ENCODE measurements at places on chromosomes 4 and X.
A peak's percentile ranks its signal among the peaks of the same experiment; 100 is the strongest.

DNA sequence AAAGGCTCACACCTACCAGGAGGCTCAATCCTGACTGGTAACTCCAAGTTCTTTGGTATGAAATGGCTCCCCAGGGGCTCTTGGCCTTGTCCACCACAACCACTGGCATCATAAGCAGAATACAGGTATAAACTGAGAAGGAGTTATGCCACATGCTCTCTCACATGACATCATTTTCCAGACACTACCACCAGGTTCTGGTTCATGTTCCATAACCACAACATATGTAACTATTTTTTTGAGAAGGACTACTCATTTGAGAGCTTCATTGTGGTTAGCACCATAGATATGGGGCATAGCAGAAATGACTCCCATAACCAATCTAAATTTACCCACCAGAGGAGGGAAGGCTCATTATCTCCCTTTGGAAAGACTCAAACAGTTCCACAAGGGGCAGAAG is 19.6 kb downstream of the PRDM5 start:
- DNase-seq = no peak

- no peak for DNase-seq
Measured at GRCh38 chrX:38142610-38143009, 78.1 kb downstream of the SRPX start.

GRCh38 chr4:958696-959337 is 14.6 kb downstream of the DGKQ start:
- DNase-seq = no peak

DNA sequence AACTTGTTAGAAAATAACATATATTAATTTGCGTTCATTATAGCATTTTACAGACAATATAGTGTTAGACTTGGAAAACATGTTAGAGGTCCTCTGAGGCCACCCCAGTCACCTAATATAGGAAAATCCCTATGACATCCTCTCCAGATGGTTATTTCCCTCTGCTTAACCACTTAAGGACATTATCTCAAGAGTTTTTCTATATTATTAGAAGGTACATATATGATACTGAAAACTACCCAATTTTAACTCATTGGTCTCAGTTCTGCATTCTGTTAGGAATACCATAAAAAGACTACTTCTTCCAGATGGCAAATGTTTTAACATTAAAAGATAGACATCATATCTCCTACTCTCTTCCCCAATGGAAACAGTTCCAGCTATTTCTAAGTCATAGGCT is 21.4 kb downstream of the PTPN13 start:
- no peak for DNase-seq

GRCh38 chr4:103996064-103996463 is 276.3 kb upstream of the TACR3 start:
- no peak for DNase-seq

GRCh38 chr4:15182600-15183220 is 180.4 kb downstream of the CPEB2 start:
- DNase-seq = no peak

GRCh38 chrX:71367396-71367795 is 1.2 kb downstream of the TAF1 start:
- DNase-seq = peak; percentile 0

DNA sequence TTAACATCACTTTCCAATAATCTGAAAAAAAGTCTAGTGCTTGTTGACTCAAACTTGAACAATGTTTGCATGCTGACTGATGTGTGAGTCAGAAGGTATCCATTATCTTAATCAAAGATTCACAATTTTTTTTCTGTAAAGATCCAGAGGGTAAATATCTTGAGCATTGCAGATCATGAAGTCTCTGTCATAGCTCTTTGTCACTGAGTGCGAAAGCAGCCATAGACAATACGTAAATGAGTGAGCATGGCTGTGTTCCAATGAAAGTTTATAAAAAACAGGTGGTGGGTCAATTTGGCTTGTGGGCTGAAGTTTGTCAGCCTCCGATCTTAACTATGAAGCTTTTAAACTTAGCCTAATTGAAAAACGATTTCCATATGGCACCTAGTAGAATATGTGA is 37.7 kb downstream of the NHS start:
- DNase-seq = no peak

- DNase-seq = no peak
Measured at GRCh38 chrX:136936183-136936549, 55.6 kb upstream of the RBMX start.

- DNase-seq = no peak
Measured at GRCh38 chr4:187192266-187192665, 468.6 kb upstream of the FAT1 start.

GRCh38 chr4:108184453-108185049 is 15.8 kb upstream of the LEF1 start:
- DNase-seq = no peak

DNA sequence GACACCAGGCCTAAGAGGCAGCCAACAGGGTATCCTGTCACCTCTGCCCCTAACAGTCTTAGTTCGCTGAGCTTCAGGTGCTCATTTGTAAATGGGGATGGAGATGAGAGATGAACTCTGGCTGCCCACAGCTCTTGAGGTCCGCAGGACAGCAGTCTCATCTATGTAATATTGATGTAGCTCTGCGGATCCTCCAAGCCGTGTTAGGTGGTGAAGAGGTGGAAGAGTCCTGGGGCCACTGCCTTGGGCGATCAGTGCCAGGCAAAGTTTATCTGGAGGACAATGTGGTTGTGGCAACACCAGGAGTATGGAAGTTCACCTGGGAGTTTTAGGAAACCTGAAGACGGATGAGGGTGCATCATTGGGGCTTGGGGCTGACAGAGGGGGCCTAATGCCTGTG is 13.4 kb downstream of the TRO start:
- DNase-seq = no peak

GRCh38 chr4:675036-675882 is 917 bp downstream of the MYL5 start:
- no peak for DNase-seq

- DNase-seq = no peak
Measured at GRCh38 chr4:81459228-81459627, 12.5 kb downstream of the RASGEF1B start.

DNA sequence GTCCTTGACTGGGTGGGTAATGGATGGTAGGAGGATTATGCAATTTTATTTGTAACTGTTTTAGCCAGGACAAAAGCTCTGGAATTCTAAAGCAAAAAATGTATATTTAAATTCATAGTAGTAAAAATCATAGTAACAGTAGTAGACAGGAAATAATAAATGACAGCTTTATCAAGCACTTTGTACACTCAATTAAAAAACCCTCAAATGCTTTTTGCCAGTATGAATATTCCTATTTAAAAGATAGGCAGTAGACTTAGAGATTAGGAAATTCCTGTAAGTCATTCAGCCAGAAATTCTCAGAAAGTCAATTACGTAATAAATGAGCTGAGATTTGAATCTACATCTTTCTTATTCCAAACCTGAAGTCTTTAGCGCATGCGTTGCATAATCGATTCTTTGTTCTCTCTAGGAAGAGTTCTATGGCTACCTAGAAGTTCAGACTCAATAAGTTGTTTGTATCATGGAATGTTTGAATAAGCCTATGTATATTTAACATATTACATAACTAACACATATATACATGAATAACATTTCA is 2.5 kb downstream of the AADAT start:
- DNase-seq = no peak

DNA sequence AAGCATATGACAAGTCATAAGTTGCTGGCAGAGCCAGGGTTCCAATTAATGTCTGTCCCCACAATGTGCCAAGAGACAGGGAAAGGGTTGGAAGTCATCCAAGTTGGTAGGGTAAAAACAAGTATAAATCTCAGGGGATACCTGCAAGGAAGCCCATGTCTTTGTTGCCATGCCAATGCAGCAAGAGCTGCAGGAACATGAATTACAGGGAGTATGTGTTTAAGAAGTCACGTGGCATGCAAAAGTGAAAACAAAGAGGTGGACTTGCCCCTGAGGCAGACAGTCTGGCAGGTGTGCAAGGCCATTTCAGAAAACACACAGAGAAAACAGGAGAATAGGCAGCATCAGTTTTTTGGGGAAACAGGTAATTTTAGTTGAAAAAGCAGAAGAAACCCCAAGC is 29.4 kb downstream of the C4orf51 start:
- no peak for DNase-seq

DNA sequence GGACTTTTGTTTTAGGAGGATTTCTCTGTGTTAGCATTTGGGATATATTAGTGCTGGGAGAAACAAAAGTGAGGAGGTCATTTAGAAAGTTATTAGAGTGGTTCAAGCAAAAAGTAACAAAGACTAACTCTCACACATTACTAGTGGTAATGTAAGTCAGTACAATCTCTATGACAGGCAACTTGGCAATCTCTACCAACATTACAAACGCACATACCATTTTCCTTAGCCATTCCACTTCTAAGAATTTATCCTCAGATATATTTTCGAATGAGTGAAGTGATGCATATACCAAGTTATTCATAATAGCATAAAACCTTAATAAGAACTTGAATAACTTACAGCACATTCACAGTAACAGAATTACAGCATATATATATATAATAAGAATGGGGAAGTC is 146.2 kb downstream of the PRSS12 start:
- DNase-seq = no peak

DNA sequence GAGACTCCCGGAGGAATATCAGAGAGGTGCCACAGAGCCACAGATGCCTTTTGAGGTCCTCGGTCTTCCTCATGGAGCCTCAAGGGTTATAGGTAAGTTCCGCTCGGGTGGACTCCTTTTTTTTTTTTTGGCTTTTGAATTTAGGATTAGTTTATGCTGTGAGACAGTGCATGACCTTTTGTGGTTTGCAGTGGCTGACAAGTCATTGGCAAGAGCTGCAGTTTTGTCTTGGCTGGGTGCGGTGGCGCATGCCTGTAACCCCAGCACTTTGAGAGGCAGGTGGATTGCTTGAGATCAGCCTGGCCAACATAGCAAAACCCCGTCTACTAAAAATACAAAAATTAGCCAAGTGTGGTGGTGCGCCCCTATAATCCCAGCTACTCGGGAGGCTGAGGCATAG is 4.5 kb upstream of the GRSF1 start:
- DNase-seq = no peak

GRCh38 chr4:152104356-152104755 is 343.5 kb upstream of the GATB start:
- no peak for DNase-seq

DNA sequence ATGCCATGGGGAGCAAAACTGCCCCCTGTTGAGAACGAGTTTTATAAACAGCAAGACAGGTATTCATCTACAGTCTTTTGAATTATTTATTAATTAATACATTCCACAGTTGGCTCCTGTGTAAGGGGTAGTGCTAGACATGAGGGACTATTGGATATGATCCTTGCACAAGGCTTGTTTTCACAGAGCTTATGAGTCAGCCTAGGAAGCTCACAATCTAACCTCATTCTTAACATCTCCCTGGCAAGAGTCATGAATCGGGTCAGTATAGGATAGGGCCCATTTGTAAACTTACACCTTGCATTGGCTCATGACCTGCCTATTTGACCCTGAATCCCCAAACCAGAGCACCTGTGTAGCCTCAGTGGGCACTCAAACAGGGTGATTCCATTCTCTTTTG is 209.1 kb upstream of the HCCS start:
- DNase-seq = no peak

DNA sequence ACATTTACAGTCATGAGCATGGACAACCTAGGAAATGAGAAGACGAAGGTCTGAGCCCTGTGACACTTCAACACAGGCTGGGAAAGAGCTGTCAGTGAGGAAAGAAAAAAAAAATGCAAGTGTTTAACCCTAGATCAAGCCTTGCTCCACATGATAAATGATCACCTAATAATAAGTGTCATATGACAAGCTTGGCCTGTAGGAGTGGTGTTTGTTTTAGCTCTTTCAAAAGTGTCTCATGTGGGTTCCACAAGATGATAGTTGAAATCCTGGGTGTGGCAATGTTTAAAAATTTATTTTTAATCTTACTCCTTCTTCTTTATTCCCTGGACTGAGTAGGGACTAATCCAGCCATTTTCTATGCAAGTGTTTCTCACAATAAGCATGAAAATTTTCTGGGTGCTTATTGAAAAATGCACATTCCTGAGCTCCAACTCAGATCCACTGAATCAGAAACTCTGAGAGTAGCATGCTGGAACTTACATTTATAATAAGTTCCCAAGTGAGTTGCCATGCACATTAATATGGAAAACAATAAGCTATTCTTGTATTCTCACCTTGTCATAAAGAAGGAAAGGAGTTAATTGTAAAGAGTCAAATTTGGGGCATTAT is 138.3 kb downstream of the AREG start:
- DNase-seq = no peak

- peak; percentile 35 for DNase-seq
Measured at GRCh38 chr4:83639849-83640493, 104.1 kb downstream of the GPAT3 start.

DNA sequence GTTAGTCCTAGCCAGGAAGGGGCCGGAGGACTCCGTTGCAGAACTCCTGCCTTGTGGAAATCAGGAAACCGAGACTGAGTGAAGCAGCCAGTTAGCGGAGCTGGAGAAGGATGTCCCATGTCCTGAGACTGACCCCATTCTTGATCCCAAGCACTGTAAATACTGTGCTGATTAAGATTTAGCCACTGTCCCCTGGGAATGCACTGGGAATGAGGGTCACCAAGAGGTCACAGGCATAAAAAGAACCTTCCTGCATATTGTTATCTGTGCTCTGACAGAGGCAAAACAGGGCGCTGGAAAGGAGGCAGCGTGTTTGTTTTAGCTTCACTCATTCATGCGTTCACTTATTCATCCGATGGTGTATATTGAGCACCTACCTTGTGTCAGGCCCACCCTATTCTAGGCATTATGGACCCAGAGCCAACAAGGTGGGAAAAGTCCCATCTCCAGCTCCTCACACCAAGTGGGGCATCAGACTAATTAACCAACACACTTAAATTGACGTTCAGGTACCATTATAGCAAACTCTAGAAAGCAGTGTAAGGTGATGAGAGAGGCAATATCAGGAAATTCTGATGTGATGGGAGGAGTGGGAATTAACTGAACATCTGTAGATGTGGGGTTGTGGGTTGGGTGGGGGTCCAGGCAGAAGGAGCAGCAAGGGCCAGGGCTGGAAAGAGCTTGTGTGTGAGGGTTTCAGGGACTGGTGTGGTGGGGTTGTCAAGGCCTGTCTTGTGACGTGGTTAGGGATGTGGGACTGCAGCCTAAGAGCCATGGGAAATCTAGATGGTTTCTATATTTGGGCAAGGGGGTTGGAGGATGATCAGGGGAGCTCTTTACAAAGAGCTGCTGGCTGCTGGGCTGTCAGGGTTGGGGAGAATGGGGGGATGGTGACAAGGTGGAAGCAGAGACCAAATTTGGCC is 10.6 kb upstream of the SLC2A9 start:
- DNase-seq = no peak

- no peak for DNase-seq
Measured at GRCh38 chr4:149823769-149824221, 8.2 kb upstream of the IQCM start.

GRCh38 chr4:17630228-17630627 is 15.8 kb downstream of the MED28 start:
- DNase-seq = no peak

DNA sequence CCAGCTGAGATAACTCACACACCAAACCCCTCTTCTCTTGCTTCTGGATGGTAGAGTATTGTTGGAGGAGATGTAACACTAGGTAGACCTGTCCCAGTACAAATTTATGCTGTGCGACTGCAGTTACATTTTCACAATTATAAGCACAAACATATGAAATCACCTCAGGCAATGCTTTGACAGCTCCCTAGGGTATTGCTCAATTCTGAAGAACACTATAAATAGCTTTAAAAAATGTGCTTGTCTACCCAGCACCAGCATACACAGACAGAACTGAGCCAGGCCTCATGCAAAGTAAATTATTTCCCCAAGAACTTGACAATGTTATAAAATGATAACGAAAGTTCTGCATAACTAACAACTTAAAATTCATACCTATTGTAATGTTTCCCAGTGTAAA is 1999.1 kb upstream of the ADGRL3 start:
- DNase-seq = no peak

- DNase-seq = no peak
Measured at GRCh38 chr4:180335566-180335965, 1907.6 kb upstream of the TENM3 start.

Measured in CD4-positive, alpha-beta T cell treated with Interleukin-1 beta for 1 hour (primary cell).